ENCODE measurements at places on chromosomes 4 and X.
A peak's percentile ranks its signal among the peaks of the same experiment; 100 is the strongest.

- DNase-seq, result no peak
Measured at GRCh38 chrX:148562846-148563245, 62.4 kb downstream of the AFF2 start.

DNA sequence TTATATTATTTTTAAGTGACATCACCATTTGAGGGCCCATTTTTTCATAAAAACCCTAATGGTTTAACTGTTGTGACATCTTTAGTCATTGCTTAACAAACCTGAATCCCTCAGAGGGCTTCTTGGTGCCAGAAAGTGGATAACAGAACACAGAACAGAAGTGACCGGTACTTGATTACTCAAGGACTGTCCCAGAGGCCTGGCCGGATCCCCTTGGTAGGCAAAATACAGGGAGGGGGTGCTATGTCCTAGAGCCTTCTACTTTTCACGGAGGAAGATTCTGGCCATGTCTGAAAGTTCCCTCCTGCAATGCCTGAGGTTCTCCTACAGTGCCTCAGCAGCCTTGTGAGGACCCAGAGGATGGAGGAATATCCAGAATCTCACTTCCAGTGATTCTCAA is 94.3 kb upstream of the DCLK2 start:
- DNase-seq, result no peak

DNA sequence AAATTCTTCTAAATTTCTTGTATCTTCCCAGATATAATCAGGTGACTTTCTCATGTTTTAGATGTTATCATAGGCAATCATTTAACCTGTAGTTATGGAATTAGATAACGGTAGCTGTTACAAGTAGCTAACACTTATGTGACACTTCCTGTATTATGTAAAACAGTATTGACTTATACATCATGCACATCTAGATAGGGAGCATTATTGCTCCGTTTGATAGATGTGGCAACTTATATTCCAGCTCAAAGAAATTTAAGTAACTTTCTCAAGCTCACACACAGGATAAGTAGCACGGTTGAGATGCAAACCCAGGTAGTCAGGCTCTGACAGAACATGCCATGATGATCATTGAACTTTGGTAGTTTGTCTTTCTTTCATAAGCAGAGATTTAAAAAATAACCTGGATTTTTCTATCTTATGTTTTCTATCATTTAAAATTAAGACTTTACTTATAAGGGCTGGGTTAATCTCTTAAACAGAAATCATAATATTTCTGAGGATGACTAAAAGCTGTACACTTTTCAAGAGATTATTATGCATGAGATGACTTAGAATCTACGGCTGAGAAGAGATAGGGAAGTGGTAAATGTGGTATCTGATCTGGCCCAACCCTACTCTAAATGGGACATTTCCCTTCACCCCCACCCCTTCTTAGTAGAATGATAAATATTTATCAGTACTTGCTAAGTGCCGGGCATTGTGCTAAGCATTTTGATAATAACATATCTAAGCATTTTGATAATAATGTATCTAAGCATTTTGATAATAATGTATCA is 69.1 kb upstream of the HPGD start:
- no peak for DNase-seq

DNA sequence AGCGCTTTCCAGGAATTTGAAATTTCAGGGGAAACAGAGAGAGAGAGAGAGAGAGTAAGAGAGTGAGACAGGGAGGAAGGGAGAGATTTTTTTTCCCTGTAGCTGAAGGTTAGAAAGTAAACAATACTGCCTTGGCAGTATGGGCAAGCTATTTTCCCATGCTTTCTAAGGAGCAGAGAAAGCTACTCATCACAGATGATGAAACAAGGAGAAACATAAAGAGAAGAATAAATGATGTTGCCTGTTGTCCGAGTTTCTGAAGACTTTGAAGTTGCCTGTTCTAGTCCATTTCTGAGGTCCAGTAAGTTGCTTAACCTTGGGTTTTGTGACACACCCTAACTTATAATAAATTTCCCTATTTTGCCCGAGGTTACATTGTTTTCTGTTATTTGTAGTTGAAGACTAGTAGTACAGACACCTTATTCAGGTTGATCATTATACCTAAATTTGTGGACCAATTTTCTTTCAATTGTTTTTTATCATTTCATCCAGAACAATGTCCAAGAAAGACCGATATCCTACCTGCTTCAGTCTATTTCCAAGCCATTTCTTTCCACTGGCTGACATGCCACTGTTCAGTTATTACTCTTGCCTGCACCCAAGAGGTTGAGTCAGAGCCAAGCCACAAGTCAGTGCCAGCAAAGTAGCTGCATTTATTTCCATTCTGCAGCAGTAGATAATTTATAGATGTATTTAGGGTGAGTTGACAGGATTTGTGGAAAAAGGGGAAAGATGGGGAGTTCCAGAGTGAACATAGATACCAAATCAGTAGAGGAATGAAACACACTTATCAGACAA is 49.7 kb upstream of the SLC16A2 start:
- DNase-seq, result no peak

DNA sequence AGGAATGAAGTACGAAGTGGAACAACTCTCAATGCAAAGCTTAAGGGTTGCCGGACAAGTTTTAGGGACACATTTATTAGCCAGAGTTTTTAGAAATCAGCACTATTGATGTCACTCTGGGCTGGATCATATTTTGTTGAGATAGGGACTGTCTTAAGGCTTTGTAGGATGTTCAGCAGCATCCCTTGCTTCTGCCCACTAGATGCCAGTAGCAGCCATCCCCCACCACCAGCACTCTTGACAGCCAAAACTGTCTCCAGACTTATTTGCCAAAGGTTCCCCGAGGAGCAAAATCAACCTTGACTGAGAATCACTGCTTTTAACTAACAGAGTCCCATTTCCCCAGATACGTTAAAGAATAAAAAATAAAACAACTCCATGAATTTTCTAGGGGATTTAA is 1497.3 kb downstream of the STIM2 start:
- peak; percentile 28 for DNase-seq

DNA sequence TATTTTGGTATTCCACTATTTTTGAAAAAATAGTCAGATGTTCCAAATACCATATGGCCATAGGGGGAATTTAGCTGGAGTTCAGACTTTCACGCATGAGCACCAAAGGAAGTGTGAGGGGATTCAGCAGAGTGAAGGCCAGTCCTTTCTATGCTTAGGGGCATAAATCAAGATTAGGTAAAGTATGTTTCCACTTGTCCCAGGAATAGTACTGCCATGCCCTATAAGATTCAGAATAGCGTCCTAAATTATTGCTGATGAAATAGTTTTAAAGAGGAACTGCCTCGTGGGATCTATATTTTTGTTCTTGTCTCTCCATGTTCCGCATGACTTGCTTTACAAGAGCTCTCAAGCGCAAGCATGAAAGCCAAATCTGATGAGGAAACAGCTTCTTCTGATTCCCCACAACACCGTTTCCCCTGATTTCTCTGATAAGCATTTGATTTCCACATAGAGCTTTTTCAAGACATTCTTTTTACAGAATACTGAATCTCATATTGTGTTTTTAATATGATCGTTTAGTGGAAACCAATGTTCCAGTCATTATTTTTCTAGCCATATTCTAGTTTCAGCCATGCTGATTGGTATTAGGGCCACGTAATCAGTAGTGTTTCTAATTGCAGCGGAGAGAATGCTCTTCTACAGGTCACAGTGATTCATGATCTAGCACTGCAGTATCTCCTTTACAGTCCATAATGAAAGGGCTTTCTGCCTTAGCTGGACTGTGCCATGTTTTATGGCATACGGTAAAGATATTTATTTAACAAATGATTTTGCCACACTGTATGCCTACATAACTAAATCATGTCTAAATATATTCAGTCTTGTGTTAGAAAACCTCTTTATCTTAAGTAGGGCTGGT is 492.3 kb downstream of the CENPC start:
- DNase-seq, result no peak

All from anterior cingulate cortex (tissue), 58 donors.